ENCODE measurements at places on chromosomes 6 and 20. TPM values are rescaled to one million over a fixed set of nuclear protein-coding genes. Genes with fewer than 3 reads are reported as not detected.

The MLN gene
- not detected for total RNA-seq

The WFDC5 gene
- total RNA-seq: not detected

The ARMH2 gene
- not detected for total RNA-seq

The IMPG1 gene
- total RNA-seq: not detected

The TFAP2C gene
- total RNA-seq: not detected

The TSPO2 gene
- not detected for total RNA-seq

The YTHDF1 gene
- 36.2 TPM for total RNA-seq

The WTAP gene
- 96.7 TPM for total RNA-seq

The PNPLA1 gene
- total RNA-seq: not detected

The PTCHD4 gene
- total RNA-seq: 3.2 TPM

The TTK gene
- 38.8 TPM for total RNA-seq

The ADGB gene
- not detected for total RNA-seq

Data from thoracic aorta endothelial cell (primary cell).